ENCODE measurements at places on chromosomes 2 and 18.

GRCh38 chr2:15657759-15658158 is 66.1 kb downstream of the DDX1 start:
- DNase-seq: no peak

GRCh38 chr2:115542331-115542730 is 1099.9 kb downstream of the DPP10 start:
- no peak for DNase-seq

GRCh38 chr2:157302492-157303099 is 23.0 kb downstream of the ERMN start:
- DNase-seq: no peak

GRCh38 chr18:60978338-60978737 is 354.9 kb upstream of the CDH20 start:
- DNase-seq: no peak

- no peak for DNase-seq
Observed at GRCh38 chr18:57915248-57915647, 112.1 kb upstream of the ATP8B1 start.

DNA sequence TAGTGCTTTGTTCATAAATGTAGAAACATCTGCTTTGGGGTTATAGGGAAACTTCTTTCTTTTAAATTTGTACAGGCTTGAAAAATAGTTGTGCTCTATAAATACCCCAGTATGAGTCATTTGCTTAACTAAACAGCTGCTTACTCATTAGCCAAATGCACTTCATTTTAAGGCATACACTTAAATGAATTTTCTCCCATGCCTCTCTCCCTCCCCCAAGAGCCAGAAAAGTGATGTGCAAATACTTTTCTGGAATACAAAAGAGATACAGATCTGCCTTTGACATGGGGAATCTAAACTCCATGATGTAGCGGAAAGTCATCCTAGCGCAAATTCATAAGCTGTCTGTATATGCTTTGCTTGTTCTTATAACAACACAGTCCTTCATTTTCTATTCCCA is 469.4 kb downstream of the DLGAP1 start:
- DNase-seq: no peak

DNA sequence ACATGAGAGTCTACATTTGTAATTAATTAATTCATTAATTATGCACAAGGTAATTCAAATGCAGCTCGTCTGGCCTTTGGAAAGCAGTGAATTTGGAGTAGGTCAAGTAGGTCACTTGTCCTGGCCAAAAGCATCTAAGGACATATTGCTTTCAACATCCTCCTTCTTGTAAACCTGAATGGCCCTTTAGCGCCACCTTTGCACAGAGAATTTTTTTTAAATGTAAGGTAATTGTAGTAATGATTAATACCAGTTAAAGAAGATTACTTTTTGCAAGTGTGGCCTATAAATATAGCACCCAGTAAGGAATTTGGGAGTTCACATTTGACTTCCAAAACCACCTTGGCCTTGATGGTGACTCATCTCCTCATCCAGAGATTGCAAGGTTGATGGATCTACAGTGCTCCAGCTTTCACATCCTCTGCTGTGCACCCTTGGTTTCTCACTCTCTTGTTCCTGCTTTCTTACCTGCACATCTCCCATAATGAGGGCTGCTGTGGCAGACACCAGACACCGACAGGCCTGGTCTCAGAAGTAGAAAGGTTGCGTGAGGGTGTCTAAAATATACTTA is 481.7 kb downstream of the TGIF1 start:
- DNase-seq: no peak

GRCh38 chr2:226783885-226784284 is 15.7 kb downstream of the IRS1 start:
- DNase-seq: no peak

DNA sequence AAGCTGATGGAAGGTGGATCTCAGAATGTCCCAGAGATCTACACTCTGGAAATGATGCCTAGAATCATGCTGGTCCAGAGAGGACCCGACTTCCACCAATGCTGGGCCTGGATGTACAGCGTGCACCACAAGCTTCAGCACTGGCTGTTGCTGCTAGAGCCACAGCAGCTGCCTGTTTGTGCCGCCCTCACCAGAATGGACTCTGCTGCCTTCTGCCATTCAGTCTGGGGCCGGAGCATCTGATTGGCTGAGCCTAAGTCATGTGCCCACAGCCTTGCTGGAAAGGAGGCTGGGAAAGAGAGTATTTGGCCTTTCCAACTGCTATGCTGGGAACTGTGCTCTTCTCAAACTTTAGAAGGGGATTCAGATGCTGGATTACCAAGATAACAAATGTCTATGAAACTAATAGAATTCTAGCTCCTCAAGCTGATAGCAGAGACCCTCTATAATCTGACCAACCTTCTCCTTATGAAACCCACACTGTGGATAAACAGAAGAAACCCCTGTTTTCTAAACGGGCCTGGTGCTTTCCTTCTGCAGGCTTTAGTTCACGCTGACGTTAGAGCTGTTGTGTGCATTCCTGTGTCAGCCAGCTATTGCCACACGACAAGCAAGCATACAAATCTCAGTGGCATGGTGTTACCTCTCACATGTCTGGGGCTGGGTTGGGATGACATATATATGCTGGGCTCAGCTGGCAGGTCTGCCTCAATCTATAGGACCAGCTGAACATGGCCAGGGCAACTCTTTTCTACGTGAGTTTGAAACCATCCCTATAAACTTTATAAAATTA is 4.1 kb upstream of the LOXHD1 start:
- DNase-seq: peak; percentile 81

GRCh38 chr2:28539118-28539541 is 43.3 kb downstream of the PLB1 start:
- DNase-seq: no peak

DNA sequence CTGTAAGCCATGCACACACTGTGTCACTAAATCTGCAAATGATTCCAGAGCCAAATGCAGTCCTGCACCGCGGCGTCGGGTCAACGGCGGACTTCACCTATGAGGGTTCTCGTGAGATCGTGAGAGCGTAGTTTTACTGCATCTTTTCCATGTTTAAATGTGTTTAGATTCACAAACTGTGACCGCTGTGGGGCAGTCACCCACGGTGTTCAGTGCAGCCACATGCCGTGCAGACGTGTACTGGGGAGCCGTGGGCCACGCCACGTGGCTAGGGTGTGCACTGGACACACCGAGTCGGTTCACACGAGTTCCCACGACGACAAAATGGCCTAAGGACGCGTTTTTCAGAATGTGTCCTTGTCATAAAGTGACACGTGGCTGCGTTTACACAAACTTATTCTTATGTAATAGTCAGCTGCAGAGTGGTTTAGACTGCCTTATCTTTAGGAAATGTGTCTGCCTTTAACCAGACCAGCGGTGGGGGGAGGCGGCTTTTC is 34.1 kb downstream of the NFATC1 start:
- no peak for DNase-seq

GRCh38 chr2:150472511-150472899 is 15.0 kb downstream of the RND3 start:
- DNase-seq: no peak

DNA sequence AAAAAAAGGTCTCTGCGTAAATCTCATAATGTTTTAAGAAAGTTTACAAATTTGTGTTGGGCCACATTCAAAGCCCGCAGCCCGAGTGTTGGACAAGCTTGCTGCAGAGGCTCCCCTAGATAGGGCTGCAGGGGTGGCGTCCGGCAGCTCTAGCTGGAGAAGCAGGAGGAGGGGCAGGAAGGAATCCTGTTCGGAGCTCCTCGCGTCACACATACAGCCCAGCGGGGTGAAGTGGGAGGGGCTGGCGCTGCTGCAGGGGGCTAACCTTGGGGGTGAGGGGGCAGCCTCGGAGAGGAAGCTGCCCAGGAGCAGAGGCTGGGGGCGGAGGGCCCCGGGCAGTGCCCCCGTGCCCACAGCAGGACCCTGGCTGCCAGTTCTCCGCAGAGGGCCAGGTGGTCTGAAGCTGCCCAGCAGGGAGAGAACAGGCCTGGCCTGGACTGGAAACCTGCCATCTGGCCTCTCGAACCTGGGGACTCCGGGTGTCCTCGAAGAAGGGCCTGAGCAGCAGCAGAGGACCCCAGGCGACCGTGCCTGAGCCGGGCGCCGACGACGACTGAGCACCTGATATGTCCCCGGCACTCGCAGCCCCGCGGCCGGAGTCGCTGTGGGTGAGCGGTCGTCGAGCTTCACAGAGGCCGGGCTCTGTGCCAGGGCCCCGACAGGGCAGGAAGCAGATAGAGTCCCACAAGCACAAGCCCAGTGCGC is 2.6 kb upstream of the GPR35 start:
- no peak for DNase-seq

- peak; percentile 28 for DNase-seq
Observed at GRCh38 chr2:180124273-180125139, 117.4 kb upstream of the CWC22 start.

DNA sequence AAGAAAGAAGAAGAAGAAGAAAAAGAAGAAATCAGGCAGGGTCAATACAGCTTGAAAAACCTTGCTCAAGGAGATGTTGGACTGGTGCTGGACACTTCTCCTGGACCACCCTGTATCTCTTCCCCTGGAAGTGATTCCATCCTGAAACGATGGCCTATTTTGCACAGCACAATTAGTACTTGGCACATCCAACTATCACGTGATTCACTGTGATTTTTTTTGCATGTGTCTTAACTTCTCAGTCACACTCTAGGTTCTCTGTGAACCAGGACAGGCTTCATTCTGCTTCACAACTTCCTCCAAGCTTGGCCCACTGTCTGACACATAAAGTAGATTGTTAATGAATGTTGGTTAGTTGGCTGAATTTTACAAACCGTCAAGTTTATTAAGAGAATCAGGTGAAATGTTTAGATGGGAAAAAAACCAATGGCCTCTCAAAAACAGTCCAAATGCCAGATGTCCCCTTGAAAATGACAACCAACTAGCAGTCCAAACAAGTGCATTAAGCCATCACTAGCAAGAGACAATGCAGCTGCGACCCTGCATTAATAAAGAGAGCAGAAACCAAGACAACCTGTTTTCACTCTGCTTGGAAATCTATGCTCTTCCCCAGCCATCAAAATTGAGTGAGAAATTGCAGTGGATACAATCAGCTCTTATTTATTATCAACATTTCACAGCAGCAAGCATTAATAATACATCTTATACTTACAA is 300.0 kb upstream of the CHAC2 start:
- DNase-seq: no peak

DNA sequence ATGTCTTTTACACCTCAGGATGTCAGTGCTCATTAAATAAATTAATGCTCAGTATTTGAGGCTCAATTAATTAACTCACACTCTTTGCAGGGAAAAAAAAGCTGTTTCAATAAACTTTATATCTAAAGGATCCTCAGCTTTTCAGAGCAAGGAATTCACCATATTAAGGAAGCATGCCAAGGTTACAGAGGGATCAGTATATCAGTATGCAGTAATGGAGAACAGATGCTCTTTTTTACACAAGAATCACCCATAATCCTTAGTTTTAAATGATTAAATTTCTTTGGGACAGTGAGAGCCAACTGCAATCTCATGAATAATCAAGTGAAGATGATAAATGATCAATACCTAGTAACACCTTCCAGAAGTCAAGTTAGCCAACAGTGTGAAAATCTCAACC is 14.9 kb upstream of the LCT start:
- no peak for DNase-seq

GRCh38 chr2:164479460-164479859 is 141.8 kb downstream of the GRB14 start:
- DNase-seq: peak; percentile 30

- DNase-seq: peak; percentile 73
Observed at GRCh38 chr2:84894131-84894586, 11.3 kb upstream of the TMSB10 start.

DNA sequence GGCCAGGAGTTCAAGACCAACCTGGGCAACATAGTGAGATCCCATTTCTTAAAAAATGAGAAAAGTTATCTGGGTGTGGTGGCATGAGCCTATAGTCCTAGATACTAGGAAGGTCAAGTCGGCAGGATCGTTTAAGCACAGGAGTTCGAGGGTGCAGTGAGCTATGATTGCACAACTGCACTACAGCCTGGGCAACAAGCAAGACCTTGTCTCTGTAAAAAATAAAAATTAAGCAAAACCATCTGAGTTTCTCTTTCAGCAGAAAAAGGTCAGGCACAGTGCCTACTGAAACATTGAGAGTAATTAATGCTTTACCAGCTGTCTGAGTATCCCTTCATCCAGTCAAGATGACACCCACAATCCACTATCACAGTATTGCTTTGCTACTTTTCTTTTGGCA is 258.3 kb downstream of the MBD5 start:
- no peak for DNase-seq

DNA sequence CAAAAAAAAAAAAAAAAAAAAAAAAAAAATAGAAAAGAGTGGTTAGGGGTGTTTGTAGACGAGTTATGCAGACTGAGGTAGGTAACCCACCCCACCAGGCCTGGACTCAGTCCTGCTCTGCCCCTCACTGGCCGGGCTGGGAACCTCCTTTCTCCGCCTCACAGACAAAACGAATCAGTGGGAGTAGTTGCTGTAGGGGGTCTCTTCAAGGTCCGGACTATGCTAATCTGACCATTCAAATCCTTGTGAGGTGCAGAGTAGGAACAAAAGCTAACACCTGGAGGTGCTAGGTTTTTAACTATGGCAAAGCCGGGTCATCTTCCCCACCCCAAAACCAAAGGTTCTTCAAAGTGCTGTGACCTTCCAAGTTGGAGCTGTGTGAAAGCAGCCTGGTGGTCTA is 223.7 kb downstream of the SLC4A3 start:
- DNase-seq: peak; percentile 76

DNA sequence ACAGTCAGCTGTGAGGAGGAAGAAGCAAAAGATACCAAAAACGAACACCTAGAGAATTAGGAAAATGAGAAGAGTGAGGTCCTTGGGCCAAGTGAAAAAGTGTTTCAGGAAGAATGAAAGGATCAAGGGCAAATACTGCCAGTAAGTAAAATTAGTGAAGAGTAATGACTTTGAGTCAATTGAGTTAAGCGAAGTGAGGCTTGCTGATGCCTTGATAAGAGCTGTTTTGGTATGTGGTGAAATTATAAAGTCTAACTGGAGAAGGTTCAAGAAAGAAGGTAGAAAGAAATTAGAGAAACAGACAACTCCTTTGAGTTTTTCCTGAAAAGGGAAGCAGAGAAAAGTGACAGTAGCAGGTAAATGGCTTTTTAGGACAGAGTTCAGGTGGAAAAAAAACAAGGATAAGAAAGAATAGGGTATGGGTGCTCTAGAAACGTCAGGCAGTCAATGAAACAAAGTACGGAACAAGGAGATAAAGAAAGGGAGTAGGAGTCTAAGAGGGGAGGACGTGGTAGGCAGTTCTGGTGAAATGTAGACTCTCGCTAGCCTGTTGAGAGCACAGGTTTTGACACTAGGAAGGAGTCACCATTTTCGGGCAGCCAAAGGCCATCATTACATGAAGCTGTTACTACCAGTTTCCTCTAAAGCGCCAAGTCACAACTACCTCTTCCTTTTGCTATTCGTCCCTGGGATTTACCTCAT is 42.9 kb downstream of the SMC6 start:
- no peak for DNase-seq

DNA sequence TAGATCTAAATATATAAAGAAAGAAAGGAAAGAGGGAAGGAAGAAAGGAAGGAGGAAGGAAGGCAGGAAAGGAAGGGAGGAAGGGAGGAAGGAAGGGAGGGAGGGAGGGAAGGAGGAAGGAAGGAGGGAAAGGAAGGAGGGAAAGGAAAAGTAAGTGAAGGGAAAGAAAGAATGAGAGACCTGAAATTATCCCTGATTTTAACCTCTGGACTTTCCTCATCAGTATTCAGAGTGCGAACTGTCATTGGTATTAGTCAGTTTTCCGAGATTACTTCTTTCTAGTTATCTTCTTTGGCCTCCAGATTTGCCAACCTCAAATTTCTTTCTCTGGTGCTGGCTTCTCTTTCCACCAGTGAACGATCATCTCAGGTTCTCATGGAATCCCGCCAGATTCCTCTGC is 215.5 kb upstream of the FN1 start:
- DNase-seq: no peak
